GM12864 (cell line): ENCODE measurements at places on chromosomes 6 and 20.

DNA sequence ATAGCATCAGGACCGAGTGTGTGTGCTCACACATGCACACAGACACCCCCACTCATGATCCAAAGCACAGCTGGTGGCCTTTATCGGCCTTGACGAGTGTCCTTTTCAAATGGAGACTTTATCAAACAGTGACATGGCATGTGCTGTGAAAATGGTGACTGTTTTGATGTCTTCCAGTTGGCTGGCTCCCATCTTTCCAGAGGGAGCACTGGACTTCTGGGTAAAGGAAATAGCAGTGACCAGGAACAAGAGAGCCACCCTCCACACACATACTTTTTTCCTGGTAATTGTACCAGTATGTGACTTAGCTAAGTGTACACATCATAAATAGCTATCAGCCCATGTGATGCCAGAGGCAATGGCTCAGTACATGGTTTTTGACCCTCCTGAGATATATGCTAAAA is 52.7 kb downstream of the ZDHHC14 start:
- no peak for DNase-seq

DNA sequence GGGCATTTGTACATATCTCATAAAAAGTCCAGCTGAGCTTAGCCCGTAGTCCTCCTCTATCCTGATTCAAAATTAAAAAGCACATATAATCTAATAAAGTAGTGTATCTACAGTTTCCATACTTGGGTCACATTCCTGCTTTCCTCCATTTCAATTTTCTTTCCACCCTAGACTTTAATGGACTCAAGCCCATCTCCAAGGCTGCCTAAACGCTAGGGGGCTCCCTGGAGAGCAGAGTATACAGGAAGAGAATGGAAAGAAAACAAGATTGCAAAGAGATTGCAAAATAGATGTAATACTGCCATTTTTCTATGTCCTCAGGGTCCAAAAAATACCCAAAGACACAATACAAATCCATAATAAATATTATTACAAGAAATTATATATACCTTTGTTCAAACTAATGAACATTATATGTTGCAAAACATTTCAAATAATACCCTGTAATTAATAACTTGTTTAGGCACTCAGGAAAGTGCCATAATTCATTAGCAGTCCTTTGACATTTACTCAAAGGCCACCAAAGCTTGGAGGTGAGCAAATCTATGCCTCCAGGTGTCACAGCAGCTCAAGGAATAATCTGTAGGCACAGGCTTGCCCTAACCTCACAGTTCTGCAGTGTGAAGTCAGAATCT is 2.4 kb upstream of the MCM3 start:
- no peak for DNase-seq

- DNase-seq: no peak
These were observed 17.6 kb upstream of the EIF2S2 start for GRCh38 chr20:34129518-34130162.

DNA sequence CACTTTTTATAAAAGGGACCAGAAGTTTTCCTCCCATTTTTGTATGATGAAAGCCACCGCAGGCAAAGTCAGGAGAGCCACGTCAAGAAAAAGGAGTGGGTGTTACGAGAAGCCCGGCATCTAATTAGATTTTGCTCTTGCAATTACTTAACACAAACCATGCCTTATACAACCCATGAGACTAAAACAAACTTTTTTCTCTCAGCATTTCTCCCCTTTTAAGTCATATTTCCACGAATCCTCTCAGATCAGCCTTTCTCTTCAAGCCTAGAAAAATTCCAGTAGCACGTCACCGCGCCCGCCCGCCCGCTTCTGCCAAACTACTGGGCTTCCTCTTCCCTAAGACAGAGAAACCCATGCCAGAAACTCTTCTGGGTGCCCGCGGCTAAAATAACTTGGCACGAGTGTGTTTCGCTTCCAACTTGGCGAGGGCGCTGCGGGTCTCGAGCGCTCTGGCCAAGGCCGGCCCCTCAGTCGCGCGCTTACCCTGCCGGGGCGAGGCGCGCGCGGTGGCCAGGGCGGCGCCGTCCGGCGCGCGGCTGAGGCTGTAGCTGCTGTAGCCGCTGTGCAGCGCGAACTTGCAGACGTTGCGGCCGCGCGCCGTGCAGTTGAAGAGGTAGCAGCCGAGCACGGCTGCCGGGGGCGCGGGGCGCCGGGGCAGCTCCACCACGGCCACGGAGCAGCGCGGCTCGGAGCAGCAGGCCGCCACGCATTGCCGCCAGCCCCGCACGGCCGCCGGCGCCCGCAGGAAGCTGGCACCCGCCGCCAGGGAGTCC is 1.0 kb downstream of the LRP11 start:
- no peak for DNase-seq
